ENCODE measurements at places on chromosomes 3 and 15. TPM values are rescaled to one million over a fixed set of nuclear protein-coding genes. Genes with fewer than 3 reads are reported as not detected.

DNA sequence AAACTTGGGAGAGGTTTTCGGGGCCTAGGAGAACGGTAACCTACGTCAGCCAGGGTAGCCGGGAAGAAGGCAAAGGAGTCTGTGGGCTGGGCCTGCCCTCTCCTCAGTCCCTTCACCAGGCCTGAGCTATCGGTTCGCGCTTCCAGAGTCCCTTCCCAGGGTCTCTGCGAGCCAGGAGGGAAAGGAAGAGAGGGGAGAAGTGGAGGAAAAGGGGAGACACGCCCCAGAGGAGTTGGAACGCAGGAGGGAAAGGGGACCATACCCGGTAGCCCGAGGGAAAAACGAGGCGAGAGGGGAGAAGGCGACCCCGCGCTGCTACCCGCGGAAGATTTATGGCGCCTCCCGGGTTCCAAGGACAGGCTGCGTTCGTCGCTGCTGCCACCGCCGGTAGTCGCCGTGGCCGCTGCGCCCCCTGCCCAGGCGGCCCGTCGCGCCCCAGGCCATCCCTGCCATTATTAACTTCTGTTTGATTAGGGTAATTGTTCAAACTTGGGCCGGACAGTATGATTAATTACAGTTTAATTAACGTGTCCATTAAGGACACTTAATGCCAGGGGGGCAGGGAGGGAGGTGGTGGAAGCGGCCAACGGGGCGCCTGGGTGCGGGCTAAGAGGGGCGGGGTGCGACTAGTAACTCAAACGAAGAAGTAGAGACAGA is 3.4 kb upstream of the SKOR1 start:
- H3K4me1 ChIP-seq: peaks cover 10% of the 10 kb centered on the region
- no peak overlapping the region for H3K4me3 ChIP-seq
- no peak for DNase-seq
- H3K27me3 ChIP-seq: peaks cover 23% of the 10 kb centered on the region

- peaks cover 14% of the 10 kb centered on the region for H3K4me1 ChIP-seq
- no peaks in the 10 kb centered on the region for H3K36me3 ChIP-seq
- H3K27me3 ChIP-seq: no peaks in the 10 kb centered on the region
- peak overlapping the region; percentile 75 for H3K4me3 ChIP-seq
Measured at GRCh38 chr15:73965094-73965757, 26.9 kb downstream of the STOML1 start.

GRCh38 chr3:32384938-32385337 is 6.7 kb upstream of the CMTM7 start:
- no peak for DNase-seq
- no peaks in the 10 kb centered on the region for H3K36me3 ChIP-seq
- no peaks in the 10 kb centered on the region for H3K4me1 ChIP-seq
- H3K4me3 ChIP-seq: no peak overlapping the region
- H3K27me3 ChIP-seq: no peaks in the 10 kb centered on the region

DNA sequence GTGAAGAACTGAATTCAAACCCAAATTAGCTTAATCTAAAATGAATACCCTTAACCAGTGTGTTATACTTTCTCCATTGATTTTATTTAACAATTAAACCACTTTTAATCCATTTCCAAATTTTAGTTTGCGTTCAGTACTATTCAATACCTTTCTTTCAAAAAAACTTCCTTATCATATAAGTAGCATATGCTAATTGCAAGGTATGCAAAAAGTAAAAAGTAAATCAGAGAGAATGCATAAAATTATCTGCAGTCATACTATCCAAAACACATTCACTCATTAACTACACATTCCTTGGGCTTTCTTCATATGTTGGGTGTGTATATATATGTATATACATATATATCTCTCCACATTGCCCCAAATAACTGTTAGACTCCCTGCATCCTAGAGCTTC is 208.8 kb downstream of the CADM2 start:
- H3K27ac ChIP-seq: no peak overlapping the region
- no peak overlapping the region for H3K4me3 ChIP-seq
- H3K4me1 ChIP-seq: no peaks in the 10 kb centered on the region
- H3K27me3 ChIP-seq: no peaks in the 10 kb centered on the region
- no peak for DNase-seq

GPR176 gene
- not detected for polyA plus RNA-seq

DNA sequence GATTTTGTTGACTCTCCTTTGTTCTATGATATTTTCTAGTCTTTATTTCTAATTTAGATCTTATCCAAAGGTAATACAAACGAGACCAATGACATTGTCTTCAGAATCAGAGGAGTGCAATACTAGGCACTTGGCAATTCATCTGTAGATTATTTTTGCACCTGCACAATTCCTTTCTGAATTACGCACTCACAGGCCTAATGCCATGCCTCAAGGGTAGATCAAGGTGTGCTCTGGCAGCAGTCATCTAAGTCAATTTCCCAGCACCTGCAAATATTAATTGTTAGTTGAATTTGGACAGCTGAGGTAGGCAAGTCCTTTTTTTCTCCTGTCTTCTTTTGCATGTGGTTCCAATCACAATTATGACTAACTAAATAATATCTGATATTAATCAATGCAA is 653.2 kb downstream of the ROBO2 start:
- DNase-seq: no peak
- H3K27me3 ChIP-seq: no peaks in the 10 kb centered on the region
- H3K27ac ChIP-seq: no peak overlapping the region

DNA sequence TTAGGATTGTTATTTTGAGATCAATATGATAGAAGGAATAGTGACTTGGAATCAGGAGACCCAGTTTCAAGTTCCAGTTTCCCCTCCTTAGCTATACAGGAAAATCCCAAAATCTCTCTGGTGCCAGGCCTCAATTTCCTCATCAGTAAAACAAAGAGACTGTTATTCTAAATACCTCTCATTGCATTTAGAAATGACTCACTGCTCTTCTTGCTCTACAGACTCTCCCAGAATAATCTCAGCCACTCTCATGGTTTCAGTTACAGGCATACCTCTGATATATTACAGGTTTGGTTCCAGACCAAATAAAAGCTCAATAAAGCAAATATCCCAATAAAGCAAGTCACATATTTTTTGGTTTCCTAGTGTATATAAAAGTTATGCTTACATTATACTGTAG is 28.3 kb downstream of the IMPG2 start:
- H3K27me3 ChIP-seq: no peaks in the 10 kb centered on the region
- H3K27ac ChIP-seq: no peak overlapping the region
- H3K4me1 ChIP-seq: no peaks in the 10 kb centered on the region
- no peaks in the 10 kb centered on the region for H3K36me3 ChIP-seq
- H3K4me3 ChIP-seq: no peak overlapping the region

DNA sequence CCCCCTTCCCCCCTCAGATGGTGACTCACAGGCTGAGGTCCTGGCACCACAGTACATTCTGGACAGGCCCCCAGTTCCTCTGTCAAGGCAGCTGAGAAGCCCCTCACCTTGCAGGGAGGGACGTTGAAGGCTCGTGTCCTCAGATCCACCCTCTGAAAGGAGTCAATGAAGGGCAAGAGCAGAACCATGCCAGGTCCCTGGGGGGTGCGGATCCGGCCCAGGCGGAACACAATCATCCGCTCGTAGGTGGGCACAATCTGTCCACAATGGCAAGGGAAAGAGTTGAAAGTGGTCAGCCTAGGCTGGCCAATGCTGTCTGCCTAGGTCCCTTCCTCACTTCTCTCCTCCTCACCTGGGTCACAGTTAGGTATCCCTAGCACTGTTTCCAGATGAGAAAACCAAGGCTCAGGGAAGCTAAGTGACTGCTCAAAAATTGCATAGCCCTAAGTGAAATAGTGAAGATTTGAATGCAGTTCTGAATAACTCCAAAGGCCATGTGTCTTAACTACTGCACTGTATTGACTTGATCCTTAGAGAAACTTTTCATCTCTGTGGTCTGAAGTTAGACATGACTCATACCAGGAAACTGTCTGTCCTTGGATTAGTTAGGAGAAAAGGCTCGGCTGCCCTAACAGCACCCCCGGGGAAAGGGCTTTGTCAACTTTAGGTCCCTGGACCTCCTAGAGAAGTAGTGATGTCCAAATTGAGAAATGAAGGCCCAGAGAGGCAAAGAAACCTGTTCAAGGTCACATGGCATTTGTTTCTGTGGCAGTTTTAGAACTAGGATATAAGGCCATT is 2.9 kb downstream of the STOML1 start:
- no peak for DNase-seq
- no peaks in the 10 kb centered on the region for H3K36me3 ChIP-seq
- no peak overlapping the region for H3K4me3 ChIP-seq
- H3K4me1 ChIP-seq: peaks cover 31% of the 10 kb centered on the region
- H3K27me3 ChIP-seq: no peaks in the 10 kb centered on the region
- H3K27ac ChIP-seq: no peak overlapping the region

DNA sequence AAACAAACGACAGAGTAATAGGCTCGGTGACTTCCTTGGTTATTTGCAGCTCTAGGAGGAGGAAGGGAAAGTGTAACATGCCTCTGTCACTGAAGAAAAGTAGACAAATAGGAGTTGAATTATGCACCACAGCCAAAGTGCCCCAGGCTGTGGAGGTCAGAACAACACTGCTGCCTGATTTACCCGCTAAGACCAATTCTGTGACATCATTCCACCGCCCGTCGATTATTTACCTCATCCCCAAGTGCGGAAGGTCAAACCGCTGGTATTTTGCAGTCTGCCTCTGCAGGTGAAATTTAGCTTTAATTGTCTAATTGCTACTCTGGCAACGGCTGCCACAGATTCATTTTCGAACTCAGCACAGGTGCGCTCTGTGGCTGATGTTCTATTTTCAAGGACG is 106.3 kb upstream of the PRICKLE2 start:
- H3K36me3 ChIP-seq: no peaks in the 10 kb centered on the region
- no peak overlapping the region for H3K27ac ChIP-seq
- H3K4me3 ChIP-seq: no peak overlapping the region
- no peaks in the 10 kb centered on the region for H3K4me1 ChIP-seq
- no peaks in the 10 kb centered on the region for H3K27me3 ChIP-seq
- no peak for DNase-seq

GRCh38 chr3:155981669-155982068 is 111.2 kb downstream of the GMPS start:
- no peaks in the 10 kb centered on the region for H3K4me1 ChIP-seq
- no peak overlapping the region for H3K27ac ChIP-seq
- no peak for DNase-seq
- H3K4me3 ChIP-seq: no peak overlapping the region

DNA sequence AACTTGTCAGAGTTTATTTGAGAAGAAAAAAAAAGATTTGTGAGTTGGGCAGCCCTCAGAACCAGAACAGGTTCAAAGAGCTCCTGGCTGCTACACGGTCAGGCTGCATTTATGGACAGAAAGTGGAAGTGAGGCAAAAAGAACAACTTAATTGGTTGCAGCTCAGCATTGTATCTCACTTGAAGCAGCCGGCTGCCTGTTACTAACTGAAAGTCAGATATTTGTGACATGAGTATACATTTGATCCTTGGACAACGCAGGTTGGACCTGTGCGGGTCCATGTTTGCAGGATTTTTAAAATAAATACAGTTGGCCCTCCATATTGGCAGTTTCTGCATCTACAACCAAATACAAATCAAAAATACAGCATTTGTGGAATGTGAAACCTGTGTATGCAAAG is 7.5 kb upstream of the ALDH1L1 start:
- H3K27me3 ChIP-seq: no peaks in the 10 kb centered on the region
- no peaks in the 10 kb centered on the region for H3K4me1 ChIP-seq
- no peak overlapping the region for H3K27ac ChIP-seq

- no peak overlapping the region for H3K4me3 ChIP-seq
- no peaks in the 10 kb centered on the region for H3K36me3 ChIP-seq
- no peak overlapping the region for H3K27ac ChIP-seq
Measured at GRCh38 chr3:172034786-172035685, 4.3 kb upstream of the FNDC3B start.

GRCh38 chr15:78012643-78013077 is 64.9 kb downstream of the TBC1D2B start:
- no peak overlapping the region for H3K4me3 ChIP-seq
- no peak overlapping the region for H3K27ac ChIP-seq
- no peaks in the 10 kb centered on the region for H3K4me1 ChIP-seq
- no peak for DNase-seq
- H3K36me3 ChIP-seq: peaks cover 41% of the 10 kb centered on the region

C2CD4A gene
- not detected for polyA plus RNA-seq

GRCh38 chr3:13020159-13020750 is 53.0 kb downstream of the IQSEC1 start:
- DNase-seq: no peak
- no peaks in the 10 kb centered on the region for H3K27me3 ChIP-seq
- H3K4me1 ChIP-seq: peaks cover 14% of the 10 kb centered on the region

- H3K4me3 ChIP-seq: no peak overlapping the region
- no peak overlapping the region for H3K27ac ChIP-seq
Measured at GRCh38 chr15:80976851-80977250, 12.8 kb downstream of the MESD start.

GRCh38 chr3:151875759-151876158 is 2.3 kb downstream of the SUCNR1 start:
- no peaks in the 10 kb centered on the region for H3K36me3 ChIP-seq
- no peak overlapping the region for H3K27ac ChIP-seq

DNA sequence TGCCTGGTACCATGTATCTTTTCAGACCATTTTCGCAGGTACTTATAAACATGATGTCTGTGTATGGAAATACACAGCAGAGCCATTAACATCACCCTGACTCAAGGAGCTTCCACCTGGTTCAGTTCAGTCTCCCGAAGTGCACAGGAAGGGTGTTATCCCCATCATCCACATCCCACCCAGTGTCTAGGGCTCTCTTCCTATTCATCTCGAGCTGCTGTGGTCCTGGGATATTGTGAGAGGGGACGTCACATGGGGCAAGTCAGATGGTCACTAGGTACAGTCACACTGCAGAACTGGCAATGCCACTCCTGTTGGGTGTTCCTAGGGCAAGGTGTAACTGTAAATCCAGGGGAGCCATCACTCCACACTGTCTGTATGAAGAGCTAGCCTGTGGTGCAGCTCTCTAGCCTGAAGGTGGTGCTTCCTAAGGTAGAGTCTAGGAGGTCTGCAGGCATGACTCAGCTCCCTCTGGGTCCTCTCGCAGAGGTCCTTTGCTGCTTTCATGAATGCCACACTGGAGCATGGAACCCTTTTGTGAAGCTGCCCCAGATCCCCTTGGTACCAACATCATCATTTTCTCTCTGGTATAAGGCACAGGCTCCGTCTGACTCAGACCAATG is 13.9 kb downstream of the ISLR2 start:
- no peaks in the 10 kb centered on the region for H3K36me3 ChIP-seq
- H3K27me3 ChIP-seq: no peaks in the 10 kb centered on the region
- DNase-seq: no peak
- H3K4me3 ChIP-seq: no peak overlapping the region
- H3K27ac ChIP-seq: no peak overlapping the region

GRCh38 chr3:188516515-188516914 is 362.6 kb downstream of the LPP start:
- H3K4me3 ChIP-seq: no peak overlapping the region
- H3K36me3 ChIP-seq: no peaks in the 10 kb centered on the region
- H3K4me1 ChIP-seq: no peaks in the 10 kb centered on the region
- no peak for DNase-seq
- no peaks in the 10 kb centered on the region for H3K27me3 ChIP-seq

ANKUB1 gene
- polyA plus RNA-seq: not detected

HERC2 gene
- polyA plus RNA-seq: 5.5 TPM

GRCh38 chr3:192570821-192571791 is 156.2 kb downstream of the FGF12 start:
- H3K27me3 ChIP-seq: no peaks in the 10 kb centered on the region
- no peak overlapping the region for H3K27ac ChIP-seq
- peak; percentile 1 for DNase-seq
- H3K36me3 ChIP-seq: no peaks in the 10 kb centered on the region
- no peaks in the 10 kb centered on the region for H3K4me1 ChIP-seq

- no peaks in the 10 kb centered on the region for H3K4me1 ChIP-seq
- H3K27ac ChIP-seq: no peak overlapping the region
- no peaks in the 10 kb centered on the region for H3K36me3 ChIP-seq
Measured at GRCh38 chr15:32222716-32223115, 180.4 kb downstream of the GOLGA8K start.

- no peak for DNase-seq
- H3K27ac ChIP-seq: no peak overlapping the region
- no peak overlapping the region for H3K4me3 ChIP-seq
- H3K27me3 ChIP-seq: no peaks in the 10 kb centered on the region
- no peaks in the 10 kb centered on the region for H3K4me1 ChIP-seq
Measured at GRCh38 chr15:36117296-36117787, 462.1 kb upstream of the CDIN1 start.

Data from naive thymus-derived CD4-positive, alpha-beta T cell (primary cell).